ENCODE measurements at places on chromosomes 2 and 18. TPM values are rescaled to one million over a fixed set of nuclear protein-coding genes. Genes with fewer than 3 reads are reported as not detected.

DNA sequence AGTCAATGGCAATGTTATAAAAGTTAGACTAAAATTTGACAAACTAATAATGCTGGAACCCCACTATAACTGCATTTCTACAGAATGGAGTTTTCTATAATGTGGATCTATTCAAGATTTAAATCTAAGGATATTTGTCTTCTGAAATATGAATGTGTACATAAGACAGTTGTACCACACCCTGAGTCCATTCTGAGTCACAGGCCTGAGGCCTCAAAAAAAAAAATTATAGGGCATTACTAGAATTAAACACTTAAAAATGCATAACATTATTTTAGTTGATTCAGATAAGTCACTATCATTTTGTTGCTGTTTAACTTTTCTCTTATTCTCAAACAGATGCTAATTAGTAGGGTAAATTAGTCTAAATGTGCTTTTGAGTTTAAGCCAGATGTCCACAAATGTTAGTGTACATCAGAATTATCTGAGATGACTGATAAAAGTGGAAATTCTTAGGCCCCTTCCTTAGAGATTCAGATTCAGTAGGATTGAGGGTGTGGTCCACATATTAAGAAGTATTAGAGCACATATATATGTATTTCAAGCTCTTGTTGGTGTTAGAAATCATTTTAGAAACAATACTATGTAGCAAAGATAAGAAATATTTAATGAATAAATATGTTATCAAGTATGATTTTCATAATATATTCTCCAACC, 42.4 kb upstream of the COL5A2 start:
- peak; percentile 55 for DNase-seq

The DNAH7 gene
- under 0.01 TPM for total RNA-seq

DNA sequence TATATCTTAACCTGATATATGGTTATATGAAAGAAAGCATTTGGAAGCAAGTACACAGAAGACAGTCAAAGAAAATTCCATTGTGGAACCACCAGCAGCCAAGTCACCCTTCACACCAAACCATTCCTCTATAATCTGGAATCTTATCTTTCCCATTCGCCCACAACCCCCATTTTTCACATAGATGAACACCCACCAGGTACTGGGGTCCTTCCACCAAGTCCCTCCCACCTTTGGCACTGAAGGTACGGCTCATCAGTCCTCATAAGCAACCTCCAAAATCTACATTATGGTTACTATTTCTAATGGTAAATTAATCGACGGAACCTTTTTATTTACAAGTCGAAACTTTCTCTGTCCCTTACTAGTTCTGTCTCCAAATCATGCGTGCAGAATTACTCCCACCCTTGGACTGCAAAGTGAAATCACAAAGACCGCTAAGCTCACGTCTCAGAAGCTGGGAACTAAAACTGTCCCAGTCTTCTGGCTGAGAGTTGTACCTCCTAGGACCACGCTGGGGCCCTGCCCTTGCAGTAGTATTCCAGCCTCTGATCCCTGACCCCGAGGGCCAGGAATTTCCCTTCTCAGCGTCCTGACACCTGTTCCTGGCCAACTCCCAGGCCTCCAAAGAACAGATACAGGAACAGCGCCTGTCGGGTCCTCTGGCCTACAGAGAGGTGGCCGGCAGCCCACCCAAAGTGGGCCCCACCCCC, 702 bp downstream of the OLA1 start:
- peak; percentile 42 for DNase-seq

DNA sequence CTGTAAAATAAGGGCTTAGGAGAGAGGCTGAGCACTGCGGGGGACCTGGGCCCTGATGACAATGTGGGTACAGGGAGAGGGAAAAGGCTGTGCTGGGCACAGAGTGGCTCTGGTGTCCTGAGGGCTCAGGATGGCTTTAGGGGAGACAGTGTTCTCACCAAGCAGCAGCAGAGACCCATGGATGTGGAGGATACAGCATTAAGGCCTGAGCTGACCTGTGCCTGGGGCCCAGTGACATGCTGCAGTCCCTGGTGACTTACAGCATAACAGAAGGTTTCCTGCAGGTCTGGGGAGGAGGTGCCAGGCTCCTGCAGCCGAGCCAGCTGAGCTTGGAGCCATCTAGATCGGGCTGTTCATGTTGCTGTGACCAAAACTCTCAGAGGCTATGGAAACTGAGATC, 191.3 kb upstream of the SMAD2 start:
- DNase-seq, result no peak

DNA sequence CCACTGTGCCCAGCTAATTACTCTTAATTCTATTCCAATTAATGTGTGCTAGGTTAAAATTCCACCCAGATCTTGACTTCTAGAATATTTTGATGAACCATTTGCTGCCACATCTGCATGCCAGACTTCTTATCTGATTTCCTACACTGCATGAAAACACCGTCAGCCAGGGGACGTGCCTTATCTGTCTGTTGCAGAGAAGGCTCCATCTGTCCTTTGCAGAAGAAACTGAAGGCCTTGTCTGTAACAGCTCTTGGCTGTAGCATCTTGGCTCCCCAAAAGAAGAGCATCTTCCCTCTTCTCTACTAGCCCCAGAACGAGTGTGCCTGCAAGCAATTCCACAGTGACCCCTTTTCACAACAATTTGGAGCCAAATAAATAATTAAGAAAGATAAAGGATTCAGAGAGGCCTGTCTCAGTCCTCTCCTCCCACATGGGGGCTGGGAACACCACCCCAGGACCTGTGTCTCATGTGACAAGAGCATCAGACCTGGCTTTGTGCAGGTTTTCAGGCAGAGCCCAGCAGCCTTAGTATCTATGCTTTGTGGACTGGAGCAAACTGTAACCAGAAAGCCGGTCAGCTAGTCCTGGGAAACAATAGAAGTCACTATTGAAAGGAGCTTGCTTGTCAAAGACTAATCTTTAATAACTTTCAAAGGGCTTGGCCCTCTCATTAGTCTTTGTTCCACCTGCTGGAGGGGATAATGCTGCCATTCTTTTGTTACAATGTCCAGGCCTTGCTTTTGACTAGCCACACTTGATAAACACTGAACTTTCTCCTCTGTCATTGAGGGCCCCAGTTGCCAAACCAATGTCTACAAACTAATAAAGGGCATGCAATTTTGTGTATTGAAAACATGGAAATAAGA, 84.0 kb upstream of the NEUROD1 start:
- no peak for DNase-seq

GRCh38 chr2:132815516-132815915, 145.5 kb upstream of the LYPD1 start:
- peak; percentile 39 for DNase-seq

GRCh38 chr2:86783615-86784339, 6.9 kb downstream of the CD8A start:
- DNase-seq, result no peak

The ALLC gene
- not detected for total RNA-seq

The DRC1 gene
- total RNA-seq, result not detected

The GPR155 gene
- total RNA-seq, result 2.3 TPM

DNA sequence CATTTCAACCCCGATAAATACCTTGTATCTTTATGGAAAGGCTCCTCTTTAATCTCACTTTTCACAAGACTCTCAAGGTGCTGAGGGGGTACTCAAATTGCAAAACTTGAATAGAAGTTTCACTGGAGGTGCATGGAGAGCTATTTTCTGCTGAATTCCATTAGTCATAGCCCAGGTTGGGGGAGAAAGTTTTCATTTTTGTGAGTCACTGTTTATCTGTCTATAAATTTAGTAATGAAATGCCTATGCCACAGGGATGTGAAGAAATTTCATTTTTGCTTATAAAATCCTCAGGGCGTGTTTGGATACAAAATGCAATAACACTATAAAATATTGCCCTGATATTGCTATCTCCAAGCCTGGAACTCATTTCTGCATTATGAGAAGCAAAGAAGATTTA, 346.3 kb downstream of the LRATD1 start:
- no peak for DNase-seq

DNA sequence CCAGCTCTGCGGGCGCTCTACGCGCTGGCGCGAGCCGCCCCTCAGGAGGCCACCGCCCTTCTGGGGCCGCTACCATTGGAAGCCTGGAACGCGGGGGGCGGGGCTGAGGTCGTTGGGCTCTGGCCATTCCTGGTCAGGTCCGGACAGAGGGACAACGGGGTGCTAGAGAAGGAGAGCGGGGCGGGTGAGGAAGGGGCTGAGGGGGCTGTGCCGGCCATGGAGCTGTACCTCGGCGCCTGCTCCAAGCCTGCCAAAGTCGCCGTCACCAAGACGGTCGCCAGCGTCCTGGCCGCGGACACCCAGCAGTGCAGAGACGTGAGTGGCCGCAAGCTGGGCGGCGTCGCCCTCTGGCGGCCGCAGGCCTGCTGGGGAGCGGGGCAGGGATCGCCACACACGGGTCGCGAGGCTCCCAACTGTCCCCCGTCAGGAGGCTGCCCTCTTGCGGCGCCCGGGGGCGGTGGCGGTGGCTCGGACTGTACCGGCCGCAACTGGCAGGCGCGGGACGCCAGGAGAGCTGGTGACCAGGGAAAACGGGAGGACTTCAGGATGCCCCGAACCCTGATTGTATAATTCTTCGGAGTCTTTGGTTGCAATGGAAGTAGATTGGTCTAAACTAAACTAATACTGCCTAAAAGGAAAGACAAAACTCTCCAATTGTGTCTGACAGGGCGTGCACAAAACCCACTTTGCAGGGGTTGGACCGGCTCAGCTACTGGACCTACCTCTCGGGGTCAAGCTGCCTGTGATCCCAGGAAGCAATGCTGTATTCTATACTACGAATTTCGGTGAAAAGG, at the start of gene FSIP2:
Gene FSIP2 (plus strand): TSS at position 126 of the 794 bp plus-strand sequence. CDS start 91 bp downstream, at position 217.
- peak; percentile 61 for DNase-seq

The ACMSD gene
- total RNA-seq, result not detected

DNA sequence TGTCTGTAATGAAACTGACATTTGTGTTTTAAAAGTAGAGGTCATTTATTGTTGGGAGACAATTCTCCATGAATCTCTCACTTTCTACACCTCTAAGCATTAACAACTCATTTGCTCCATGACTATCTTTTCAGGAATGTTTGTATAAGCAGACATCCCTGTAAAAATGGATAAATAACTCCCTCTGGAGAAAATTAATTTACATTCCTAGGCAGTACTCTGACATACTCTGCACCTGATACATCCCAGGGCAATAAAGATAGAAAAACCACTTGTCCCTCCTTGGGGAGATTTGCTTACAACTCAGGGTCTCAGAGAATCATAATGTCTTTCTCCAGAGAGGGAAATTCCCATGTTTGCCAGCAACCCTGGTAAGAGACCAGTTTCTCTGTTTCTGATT, 1037.7 kb upstream of the SLC39A10 start:
- DNase-seq, result no peak

GRCh38 chr2:45886171-45886663, 234.7 kb downstream of the PRKCE start:
- DNase-seq, result peak; percentile 95

GRCh38 chr2:199762963-199763362, 88.0 kb downstream of the FTCDNL1 start:
- no peak for DNase-seq

DNA sequence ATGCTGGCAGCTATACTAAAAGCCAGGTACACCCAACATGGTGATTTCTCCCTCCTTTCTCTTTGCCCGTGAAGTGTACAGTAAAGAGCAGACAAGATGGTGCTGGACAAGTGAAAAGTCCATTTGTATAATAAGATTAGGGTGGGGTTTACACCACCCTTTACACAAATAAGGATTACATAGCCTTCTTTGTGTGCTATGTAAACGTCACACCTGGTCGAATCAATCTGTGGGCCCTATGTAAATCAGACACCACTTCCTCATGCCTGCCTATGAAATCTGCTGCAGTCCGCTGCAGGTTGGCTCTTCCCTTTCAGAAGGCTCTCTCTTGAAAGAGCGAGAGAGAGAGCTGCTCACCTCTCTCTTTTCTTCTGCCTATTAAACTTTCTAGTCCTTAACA, 1054.3 kb upstream of the SLC39A10 start:
- no peak for DNase-seq

DNA sequence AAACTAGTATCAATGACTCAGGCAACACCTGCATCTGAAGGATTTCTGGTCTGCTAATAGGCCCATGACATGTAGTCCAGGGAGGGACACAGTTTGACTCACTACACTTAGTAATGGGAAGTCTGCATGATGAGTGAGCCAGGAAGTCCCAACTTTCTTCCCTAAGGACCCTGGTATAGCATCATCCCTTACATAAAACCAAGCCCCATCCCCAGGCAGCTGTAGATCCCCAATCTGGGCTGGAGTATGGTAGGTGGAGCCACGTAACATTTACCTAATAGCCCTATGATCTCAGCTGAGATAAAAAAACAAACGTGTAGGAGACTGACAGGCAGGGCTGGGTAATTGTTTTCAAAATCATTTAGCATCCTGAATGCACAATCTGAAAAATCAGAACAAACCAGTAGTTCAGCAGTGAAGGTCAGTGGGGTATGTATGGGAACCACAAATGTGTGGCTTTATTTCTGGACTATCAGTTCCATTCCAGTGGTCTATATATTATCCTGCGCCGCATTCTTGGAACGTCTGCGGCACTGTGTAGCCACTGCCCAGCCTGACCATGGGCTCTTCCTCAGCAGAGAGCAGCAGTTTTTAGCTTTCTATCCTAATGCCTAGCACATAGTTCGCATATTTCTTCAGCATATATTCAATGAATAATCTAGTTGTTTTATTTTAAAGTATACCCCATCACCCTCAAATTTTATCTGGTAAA, 33.5 kb downstream of the EPB41L3 start:
- no peak for DNase-seq

The CSRNP3 gene
- total RNA-seq, result 2.9 TPM

The NT5DC4 gene
- not detected for total RNA-seq

The GALR1 gene
- not detected for total RNA-seq

The OTOF gene
- under 0.01 TPM for total RNA-seq
